Left kidney (tissue), 8 donors: ENCODE measurements at places on chromosomes 3 and 15. TPM values are rescaled to one million over a fixed set of nuclear protein-coding genes. Genes with fewer than 3 reads are reported as not detected.

GOLGA8M gene
- 4.5 TPM for polyA plus RNA-seq

DCP1A gene
- 34.7 TPM for polyA plus RNA-seq

TMEM89 gene
- not detected for polyA plus RNA-seq

CDC25A gene
- 14.1 TPM for polyA plus RNA-seq

TBC1D5 gene
- 52.2 TPM for polyA plus RNA-seq

PLA2G4E gene
- polyA plus RNA-seq: not detected

WDR72 gene
- 82.4 TPM for polyA plus RNA-seq

C3orf85 gene
- 17.9 TPM for polyA plus RNA-seq

LRRC49 gene
- 20.9 TPM for polyA plus RNA-seq

SH3GL3 gene
- polyA plus RNA-seq: 14.2 TPM

MCTP2 gene
- polyA plus RNA-seq: 22.3 TPM

SLC9C1 gene
- polyA plus RNA-seq: 1.2 TPM

EBLN2 gene
- polyA plus RNA-seq: 7.7 TPM

IL20RB gene
- 0.85 TPM for polyA plus RNA-seq

EPHA6 gene
- polyA plus RNA-seq: 1.2 TPM

AMIGO3 gene
- 2.6 TPM for polyA plus RNA-seq

CPEB1 gene
- polyA plus RNA-seq: 2.2 TPM

GOLGA8S gene
- polyA plus RNA-seq: 1.4 TPM

THRB gene
- polyA plus RNA-seq: 31.4 TPM

LRRIQ4 gene
- 0.12 TPM for polyA plus RNA-seq

KCNMB2 gene
- polyA plus RNA-seq: 25.2 TPM

PLCB2 gene
- polyA plus RNA-seq: 10.8 TPM
